Left ventricle myocardium inferior (tissue), 1 donor: ENCODE measurements at places on chromosomes 4 and X. TPM values are rescaled to one million over a fixed set of nuclear protein-coding genes. Genes with fewer than 3 reads are reported as not detected.

DNA sequence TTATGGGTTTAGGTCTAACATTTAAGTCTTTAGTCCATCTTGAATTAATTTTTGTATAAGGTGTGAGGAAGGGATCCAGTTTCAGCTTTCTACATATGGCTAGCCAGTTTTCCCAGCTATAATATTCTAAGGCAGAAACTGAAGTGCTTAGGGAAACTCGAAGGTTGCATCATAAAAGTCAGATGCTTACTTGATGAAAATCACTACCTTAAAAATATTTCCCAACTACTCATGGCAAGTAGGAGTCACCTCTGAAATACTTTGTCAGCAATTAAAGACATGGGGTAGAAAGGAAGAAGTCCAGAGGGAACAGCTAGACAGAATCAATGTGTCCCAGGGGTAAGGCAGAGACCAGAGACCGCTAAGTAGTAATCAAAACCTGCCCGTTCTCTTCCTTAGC, 6.3 kb upstream of the AP1S2 start:
- DNase-seq: no peak

DNA sequence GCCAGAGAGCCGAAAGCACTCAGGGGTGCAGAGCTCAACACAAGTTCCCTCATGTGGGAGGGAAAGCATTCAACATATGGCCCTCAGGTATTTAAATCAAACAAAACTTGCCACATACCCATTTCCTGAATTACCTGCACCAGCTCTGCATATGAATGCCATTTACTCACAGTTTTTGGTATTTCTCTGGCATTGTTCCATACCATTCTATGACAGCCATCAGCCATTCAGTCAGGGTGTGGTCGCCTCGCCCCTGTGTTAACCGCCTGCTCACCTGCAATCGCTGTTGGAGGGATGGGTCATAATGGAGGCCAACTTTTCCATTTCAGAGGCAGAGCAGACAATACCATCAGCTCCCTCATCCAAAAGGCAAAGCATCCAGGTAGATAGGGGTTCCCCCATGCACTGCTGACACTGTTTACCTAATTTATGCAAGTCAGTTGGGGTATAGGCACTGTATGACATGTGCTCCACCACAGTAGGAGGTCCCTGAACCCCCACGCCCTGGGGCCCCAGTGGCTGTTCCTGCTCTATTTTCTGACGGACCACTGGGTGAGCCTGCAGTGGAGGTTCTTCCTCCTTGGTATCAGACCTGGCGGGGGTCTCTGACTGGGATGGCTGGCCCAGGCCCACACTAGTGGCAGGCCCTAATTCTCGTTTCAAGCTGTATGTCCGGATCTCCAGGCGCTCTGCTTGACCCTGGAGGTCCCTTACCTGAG, 227.1 kb downstream of the ADGRL3 start:
- DNase-seq: no peak

- DNase-seq: no peak
Measured at GRCh38 chrX:131061306-131061705, 3.2 kb downstream of the ARHGAP36 start.

DNA sequence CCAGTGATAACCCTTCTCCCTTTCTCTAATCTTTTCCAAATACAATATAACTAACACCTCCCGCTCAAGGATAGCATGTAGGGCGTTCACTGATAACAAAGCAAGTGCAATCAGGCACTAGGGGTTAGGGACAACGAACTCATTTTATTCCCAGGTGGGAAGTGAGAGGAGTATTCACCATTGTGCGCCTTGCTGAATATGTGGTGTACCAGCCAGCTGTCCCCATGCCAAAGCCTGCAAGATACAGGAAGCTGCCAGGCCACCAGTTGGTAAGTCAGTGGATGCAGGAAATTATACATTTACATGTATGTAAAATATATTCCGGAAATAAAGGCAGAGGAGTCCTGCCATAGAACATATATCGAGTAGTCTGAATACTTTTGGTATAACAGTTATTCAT, 6.3 kb upstream of the HPRT1 start:
- no peak for DNase-seq

GRCh38 chr4:40055863-40056715, 561 bp upstream of the N4BP2 start:
- peak; percentile 66 for DNase-seq

DNA sequence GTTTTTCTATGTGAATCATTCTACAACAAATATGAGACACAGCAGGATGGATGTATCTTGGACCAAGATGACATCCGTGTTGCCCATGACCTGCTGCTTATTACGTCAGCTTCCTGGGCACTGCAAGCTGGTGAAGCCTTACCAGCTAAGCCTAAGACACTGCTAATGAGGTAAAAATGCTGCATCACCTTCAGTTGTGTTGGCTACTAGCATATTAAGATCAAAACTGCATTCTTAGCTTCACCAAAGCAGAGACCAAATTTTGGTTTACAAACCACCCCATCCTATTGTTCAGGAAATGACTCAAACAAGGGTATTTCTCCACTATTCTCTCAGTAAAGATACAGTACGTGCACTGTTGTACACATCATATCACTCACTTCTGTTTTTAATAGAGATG, 50.3 kb downstream of the MAML3 start:
- no peak for DNase-seq

DNA sequence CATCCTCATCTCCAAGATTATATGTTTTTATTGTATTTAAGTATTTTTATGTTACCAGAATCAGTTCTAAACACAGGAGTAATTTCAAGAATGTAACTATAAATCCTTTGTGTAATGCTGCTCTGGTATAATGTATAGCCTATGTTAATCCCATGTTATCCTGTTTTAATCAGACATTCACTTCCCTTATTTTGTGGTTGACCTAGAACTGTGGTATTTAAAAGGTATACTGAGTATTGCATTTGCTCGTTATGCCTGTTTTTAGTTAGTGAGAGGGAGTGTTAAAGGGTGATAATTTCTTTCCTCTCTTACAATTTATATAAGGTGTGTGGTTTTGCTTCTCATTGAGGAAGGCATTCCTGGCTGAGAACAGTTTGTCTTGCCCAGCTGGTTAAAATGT, 26.2 kb downstream of the MTM1 start:
- DNase-seq: no peak

DNA sequence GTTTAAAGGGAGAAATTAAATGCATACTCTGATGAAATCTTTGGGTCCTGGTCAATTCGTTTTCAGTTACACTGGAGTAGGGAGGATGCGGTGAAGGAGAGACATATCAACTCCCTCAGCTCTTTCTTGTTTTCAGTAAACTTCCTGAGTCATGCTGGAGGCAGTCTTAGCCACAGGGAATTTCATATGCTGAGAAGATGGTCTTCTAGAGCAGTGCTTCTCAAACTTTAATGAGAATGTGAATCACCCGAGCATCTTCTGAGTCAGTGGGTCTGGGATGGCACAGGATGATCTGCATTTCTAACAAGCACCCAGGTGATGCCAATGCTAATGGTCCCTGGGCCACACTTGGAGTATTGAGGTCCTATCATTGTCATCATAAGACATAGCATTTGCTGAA, 214.5 kb downstream of the KIT start:
- DNase-seq: no peak

GRCh38 chr4:84780719-84781118, 185.8 kb downstream of the WDFY3 start:
- no peak for DNase-seq

GRCh38 chrX:44349561-44349960, 6.1 kb upstream of the EFHC2 start:
- DNase-seq: no peak

DNA sequence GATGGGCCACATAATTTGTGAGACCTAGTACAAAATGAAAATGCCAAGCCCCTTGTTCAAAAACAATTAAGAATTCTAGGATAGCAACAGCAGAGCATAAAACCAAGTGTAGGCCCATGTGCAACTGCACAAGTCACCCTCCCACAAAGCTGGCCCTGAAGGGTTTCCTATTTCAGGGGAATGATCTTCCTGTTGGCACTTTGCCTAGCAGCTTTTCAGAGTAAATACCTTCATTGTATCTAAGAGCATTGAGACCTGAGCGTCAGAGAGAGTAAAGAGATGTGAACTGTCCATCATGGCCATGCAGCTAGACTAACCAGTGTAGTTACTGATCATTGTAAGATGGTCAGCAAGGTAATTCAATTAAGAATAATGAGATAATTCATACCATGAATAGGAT, 113.6 kb downstream of the CNKSR2 start:
- DNase-seq: no peak

GRCh38 chr4:13548984-13549546, 4.8 kb upstream of the NKX3-2 start:
- DNase-seq: peak; percentile 74

DNA sequence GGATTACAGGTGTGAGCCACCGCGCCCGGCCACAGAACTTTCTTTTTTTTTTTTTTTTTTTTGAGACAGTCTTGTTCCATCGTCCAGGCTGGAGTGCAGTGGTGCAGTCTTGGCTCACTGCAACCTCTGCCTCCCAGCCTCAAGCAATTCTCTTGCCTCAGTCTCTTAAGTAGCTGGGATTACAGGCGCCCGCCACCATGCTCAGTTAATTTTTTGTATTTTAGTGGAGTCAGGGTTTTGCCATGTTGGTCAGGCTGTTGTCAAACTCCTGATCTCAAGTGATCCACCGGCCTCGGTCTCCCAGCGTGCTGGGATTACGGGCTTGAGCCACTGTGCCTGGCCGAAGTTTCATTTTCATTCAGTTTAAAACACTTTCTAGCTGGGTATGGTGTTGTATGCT, 16.4 kb downstream of the FAM193A start:
- DNase-seq: no peak

DNA sequence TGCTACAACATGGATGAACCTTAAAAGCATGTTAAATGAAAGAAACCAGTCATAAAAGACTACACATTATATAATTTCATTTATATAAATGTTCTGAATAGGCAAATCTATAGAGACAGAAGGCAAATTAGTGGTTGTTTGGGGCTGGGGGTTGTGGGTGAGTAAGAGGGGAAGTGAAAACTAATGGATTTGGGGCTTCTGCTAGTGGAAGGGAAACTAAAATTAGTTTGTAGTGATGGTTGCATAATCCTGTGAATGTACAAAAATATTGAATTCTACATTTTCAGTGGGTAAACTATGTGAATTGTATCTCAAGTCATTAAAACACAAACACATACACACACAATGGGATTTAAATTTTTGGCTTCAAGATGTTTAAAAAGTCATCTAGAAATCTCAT, 25.4 kb upstream of the LIMCH1 start:
- DNase-seq: no peak

DNA sequence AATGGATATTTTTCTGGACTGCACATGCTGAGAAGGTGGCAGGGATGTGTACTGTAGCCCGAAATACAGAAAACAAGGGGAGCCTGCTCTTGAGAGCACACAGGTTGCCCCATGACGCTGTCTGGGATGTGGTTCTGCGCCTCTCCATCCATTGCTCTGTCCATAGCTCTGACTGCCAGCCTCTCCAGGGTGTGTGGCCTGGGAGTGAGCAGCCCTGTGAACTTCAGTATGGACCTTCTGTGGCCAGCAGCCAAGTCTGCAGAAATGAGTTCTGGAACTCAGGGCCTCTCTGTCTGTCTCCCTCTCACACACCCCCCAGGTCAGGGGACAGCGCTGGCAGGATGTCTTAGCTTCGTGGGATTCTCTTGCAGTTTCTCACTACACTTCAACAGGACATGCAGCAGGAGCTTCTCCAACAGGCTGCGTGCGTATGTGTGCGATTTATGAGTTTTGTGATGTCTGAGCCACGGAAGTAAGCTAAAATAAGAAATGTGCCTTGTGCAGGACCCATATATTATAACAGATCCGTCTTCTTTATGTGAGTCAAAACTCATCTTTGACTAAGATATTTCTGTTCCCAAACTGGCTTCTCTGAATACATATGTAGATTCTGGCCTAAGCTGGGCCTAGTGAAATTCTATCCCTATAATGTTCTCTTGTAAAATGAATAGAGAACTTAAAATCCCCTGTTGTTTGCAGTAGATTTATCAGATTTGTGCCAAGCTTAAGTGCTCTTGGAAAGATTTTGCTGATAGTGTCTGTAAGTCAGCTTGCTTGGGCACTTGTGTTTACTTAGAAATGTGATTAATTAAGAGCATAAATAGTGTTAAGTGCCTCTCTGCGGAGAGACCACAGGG, 40.0 kb downstream of the PROM1 start:
- DNase-seq: no peak

- DNase-seq: peak; percentile 38
Measured at GRCh38 chrX:18173494-18174180, 47.0 kb downstream of the BEND2 start.

DNA sequence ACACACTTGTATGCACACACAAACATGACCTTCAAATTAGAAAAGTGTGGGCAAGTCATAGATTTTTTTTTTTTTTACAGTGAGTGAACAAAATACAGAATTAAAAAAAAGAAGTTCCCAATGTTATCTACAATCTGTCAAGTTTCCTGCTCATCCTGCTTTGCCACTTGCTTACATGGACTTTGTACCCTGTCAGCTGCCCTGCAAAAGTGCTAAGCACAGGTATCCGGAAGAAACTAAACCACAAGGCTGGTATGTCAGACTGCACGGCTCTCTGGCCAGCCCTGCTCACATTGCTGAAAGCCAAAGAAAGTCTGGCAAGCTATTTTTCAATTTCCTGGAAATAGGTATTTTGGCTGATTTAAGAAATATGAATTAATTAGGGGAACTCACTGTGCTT, 38.9 kb upstream of the BCLAF3 start:
- no peak for DNase-seq

DNA sequence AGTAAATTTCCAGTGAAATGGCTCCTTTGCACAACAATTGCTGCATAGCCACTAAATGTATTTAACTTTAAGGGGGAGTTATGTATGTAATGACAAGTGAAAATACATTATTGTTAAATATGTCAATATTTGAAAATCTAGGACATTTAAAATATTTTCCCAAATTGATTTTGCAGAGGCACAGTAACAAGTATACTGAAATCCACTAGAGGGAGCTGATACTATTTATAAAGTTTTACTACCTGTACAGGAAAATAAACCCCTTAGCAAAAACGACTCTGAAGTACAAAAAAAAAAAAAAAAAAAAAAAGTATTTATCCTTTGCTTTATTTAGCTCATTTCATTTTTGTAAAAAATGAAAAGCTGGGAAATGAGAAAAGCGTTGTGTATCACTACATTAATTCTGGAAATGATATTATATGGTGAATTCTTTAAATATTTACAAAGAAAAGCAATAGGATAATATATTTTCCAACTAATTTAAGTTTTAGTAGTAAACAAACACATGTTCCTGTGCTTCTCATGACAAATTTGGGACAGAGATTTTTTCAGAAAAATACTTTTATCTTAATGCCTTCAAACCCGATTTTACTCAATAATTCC, 727.7 kb downstream of the DMD start:
- DNase-seq: no peak

GRCh38 chrX:1397001-1397400, 5.1 kb upstream of the SLC25A6 start:
- DNase-seq: peak; percentile 13

DIPK2B gene
- 13.2 TPM for total RNA-seq

TXK gene
- 0.71 TPM for total RNA-seq

NEIL3 gene
- 0.11 TPM for total RNA-seq

ACTRT1 gene
- total RNA-seq: not detected

FATE1 gene
- total RNA-seq: not detected

ZNF141 gene
- 8.2 TPM for total RNA-seq

TCEAL7 gene
- total RNA-seq: 2.6 TPM

MID1 gene
- 9.4 TPM for total RNA-seq

SLIT2 gene
- total RNA-seq: 6.0 TPM

VCX3A gene
- total RNA-seq: not detected

AWAT1 gene
- total RNA-seq: not detected

EDA gene
- 7.3 TPM for total RNA-seq

CFP gene
- 3.0 TPM for total RNA-seq

LAMP2 gene
- total RNA-seq: 54.7 TPM

PRKG2 gene
- total RNA-seq: 0.74 TPM

ATP6AP2 gene
- 42.5 TPM for total RNA-seq

TLR8 gene
- total RNA-seq: 0.85 TPM
